ENCODE measurements at places on chromosomes 3 and 15. TPM values are rescaled to one million over a fixed set of nuclear protein-coding genes. Genes with fewer than 3 reads are reported as not detected.
A peak's percentile ranks its signal among the peaks of the same experiment; 100 is the strongest.

- DNase-seq = no peak
Observed at GRCh38 chr3:29561651-29562149, 280.8 kb downstream of the RBMS3 start.

- peak; percentile 78 for DNase-seq
Observed at GRCh38 chr3:36907911-36908646, 36.8 kb downstream of the TRANK1 start.

GRCh38 chr3:24177201-24177600, 232.1 kb downstream of the NR1D2 start:
- DNase-seq = no peak

GRCh38 chr3:194757647-194758061, 72.0 kb downstream of the FAM43A start:
- no peak for DNase-seq

DNA sequence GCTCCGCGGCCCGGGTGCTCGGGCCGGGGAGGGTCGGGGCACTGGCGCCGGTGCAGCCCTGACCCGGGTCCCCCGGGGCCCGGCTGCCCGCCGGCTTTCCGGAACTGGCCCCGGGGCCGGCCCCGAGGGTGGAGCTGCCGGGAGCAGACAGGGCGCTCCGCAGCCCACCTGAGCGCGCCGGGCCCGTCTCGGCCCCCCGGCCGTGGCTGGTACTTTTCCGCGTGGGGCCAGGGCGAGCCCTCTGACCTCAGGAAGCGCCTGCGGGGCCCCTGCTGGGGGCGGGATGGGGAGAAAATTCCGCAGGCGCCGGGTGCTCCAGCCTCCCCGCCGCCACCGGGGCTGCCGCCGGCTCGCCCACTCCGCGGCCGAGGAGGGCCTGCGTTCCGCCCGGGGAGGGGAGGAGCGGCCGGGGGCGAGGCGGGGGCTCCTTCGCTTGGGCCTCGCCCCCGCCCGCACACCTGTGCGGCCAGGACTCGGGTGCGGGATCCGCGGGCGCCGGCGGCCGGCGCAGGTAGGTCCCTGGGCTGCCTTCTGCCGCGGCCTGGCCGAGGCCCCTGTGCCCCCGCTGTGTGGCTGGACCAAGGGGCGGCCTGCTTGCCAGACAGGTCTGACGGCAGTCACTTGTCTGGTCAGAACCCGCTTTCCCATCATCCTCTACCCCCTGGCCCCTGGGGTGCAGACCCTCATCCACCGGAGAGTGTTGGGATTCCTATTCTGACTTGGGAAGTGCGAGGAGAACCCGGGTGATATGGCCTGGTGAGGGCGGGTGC, 3.5 kb downstream of the FURIN start:
- no peak for DNase-seq

- DNase-seq = no peak
Observed at GRCh38 chr3:175349168-175349567, 490.0 kb downstream of the NAALADL2 start.

- no peak for DNase-seq
Observed at GRCh38 chr15:51692154-51692553, 10.9 kb downstream of the SCG3 start.

DNA sequence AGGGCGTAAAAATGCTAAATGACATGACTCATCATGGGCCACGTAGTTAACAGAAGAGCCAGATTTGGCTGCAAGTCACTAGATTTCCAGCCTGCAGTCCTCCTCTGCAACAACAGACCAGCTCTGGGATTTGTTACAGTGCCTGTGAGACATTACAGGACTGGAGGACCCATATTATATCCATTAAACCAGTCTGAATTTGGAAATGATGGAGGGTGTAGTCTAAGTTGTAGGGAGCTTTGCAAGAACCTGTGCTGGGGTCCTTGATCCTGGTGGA, 10.8 kb downstream of the ZNF774 start:
- DNase-seq = no peak

- peak; percentile 54 for DNase-seq
Observed at GRCh38 chr3:100400419-100400779, 490 bp downstream of the TOMM70 start.

- no peak for DNase-seq
Observed at GRCh38 chr3:17761563-17761962, 19.1 kb upstream of the TBC1D5 start.

- DNase-seq = no peak
Observed at GRCh38 chr15:100944244-100944895, 25.2 kb downstream of the LRRK1 start.

DNA sequence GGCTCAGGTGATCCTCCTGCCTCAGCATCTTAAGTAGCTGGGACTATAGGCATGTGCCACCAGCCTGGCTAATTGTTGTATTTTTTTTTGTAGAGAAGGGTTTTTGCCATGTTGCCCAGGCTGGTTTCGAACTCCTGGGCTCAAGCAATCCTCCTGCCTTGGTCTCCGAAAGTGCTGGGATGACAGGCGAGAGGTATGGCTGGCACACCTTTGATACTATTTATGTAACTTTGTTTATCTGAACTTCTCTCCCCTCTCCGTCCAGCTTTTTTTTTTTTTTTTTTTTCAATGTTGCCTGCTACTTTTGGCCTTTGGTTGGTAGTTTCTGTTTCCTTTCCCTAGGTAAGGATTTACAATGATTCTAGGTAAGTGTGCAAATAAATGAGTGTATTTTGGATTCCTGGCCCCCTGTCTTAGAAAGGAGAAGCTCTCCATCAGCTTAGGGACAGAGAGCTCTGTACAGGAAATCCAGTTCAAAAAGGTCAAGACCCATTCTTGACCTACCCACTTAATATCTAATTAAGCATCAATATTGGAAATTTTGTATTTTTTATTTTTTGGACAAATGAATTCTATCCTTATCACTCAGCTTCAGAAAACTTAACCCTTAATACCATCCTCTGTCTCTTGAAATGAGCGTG, 6.8 kb downstream of the ARL6IP5 start:
- DNase-seq = no peak

GRCh38 chr15:66359740-66360139, 3.3 kb upstream of the TIPIN start:
- DNase-seq = no peak

- DNase-seq = no peak
Observed at GRCh38 chr15:81520480-81520879, 146.5 kb upstream of the TMC3 start.

GRCh38 chr3:70182166-70182565, 130.3 kb downstream of the MDFIC2 start:
- no peak for DNase-seq

DNA sequence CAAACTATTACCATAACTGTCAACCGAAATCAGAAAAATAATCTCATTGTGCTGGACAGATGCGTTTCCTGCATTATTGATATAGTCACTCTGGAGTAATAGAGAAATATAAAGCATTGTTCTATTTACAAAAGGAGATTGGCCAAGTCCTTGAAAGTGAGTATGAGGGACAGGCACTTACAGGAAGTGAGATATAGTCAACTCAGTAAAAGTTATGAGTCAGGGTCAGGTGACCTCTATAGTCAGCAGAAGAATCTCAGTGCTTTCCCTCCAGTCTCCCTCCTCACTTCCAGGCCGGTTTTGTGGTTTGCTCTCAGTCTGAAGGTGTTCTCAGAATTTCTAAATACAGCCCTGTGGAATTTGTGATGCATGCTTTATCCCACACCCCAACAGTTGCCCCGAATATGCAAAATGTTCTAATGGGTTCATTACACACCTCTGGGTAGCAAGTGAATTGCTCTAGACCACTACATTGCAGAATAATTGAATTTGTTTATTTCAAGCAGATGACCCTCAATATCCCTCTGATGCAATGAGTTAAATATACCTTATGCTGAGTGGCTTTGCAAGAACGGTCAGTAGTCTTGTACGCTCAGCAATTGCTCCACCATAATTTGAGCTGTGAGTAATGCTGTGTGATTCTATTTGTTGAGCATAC, 787.7 kb downstream of the MCTP2 start:
- DNase-seq = no peak

- DNase-seq = no peak
Observed at GRCh38 chr15:66996094-66996493, 69.3 kb upstream of the SMAD3 start.

DNA sequence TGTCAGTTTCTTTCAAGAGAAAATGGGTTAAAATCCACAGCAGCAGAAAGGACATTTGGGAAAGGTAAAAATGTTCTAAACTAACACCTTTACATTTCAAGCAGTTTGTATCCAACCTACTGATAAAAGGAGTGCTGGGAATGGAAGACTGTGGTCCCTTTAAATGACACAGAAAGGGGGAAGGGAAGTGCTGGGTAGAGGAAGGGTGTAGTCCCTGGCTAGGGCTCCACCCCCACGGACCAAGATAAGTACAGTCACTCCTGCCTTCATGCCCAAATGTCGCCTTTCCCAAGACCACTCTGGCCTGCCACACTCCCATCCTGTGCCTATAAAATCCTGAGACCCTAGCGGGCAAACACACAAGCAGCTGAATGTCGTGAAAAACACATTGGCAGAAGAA, 350.9 kb upstream of the POU1F1 start:
- DNase-seq = no peak

DNA sequence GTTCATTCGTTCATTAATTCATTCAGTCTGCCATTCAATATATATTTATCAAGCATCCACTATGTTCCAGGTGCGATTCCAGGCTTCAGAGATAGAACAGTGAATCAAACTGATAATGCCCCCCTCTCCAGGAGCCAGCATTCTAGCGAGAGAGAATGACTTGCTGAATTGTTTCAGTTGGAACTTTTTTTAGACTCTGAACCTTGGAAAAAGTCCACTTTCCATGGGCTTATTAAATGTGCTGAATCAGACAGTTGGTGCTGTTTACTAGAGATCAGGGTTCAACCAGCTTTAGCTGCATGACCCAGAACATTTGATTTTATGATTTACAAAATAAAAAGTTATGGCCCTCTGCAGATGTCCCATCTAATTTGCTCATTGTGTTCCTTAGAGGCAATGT, 213.2 kb downstream of the THSD4 start:
- no peak for DNase-seq

WNT7A gene
- 0.13 TPM for total RNA-seq

P2RY14 gene
- 1.4 TPM for total RNA-seq

FETUB gene
- not detected for total RNA-seq

MLF1 gene
- total RNA-seq = 1.5 TPM

MRPL46 gene
- total RNA-seq = 20.3 TPM

MEX3B gene
- total RNA-seq = 0.93 TPM
